ENCODE measurements at places on chromosomes 1 and 21. TPM values are rescaled to one million over a fixed set of nuclear protein-coding genes. Genes with fewer than 3 reads are reported as not detected.

The AXDND1 gene
- not detected for total RNA-seq

The DENND2D gene
- total RNA-seq, result 6.6 TPM

The CASQ2 gene
- total RNA-seq, result 86.2 TPM

The FNDC5 gene
- 7.3 TPM for total RNA-seq

The FMN2 gene
- total RNA-seq, result 2.6 TPM

The BMP8A gene
- total RNA-seq, result 4.0 TPM

The HOOK1 gene
- 0.40 TPM for total RNA-seq

The RHCE gene
- not detected for total RNA-seq

The IQCC gene
- 1.9 TPM for total RNA-seq

The SIK1 gene
- 1.8 TPM for total RNA-seq

The SMPDL3B gene
- not detected for total RNA-seq

The E2F2 gene
- 0.17 TPM for total RNA-seq

The MXRA8 gene
- total RNA-seq, result 69.8 TPM

The IVL gene
- total RNA-seq, result 1.1 TPM

The DSTYK gene
- total RNA-seq, result 15.1 TPM

The KIF14 gene
- 0.12 TPM for total RNA-seq

The LRRC53 gene
- not detected for total RNA-seq

The MROH7 gene
- total RNA-seq, result 7.3 TPM

The NPHS2 gene
- not detected for total RNA-seq

The MYOG gene
- 0.35 TPM for total RNA-seq

The ETV3L gene
- not detected for total RNA-seq

The PPIAL4G gene
- total RNA-seq, result not detected

The ACTA1 gene
- 0.42 TPM for total RNA-seq

The RAVER2 gene
- 32.9 TPM for total RNA-seq

The TRAF5 gene
- 44.2 TPM for total RNA-seq

The CD84 gene
- total RNA-seq, result 4.8 TPM

The DYNLT4 gene
- not detected for total RNA-seq

The SDC3 gene
- total RNA-seq, result 49.8 TPM

The THEM5 gene
- not detected for total RNA-seq

The XCL1 gene
- total RNA-seq, result 0.47 TPM

The SLC44A5 gene
- 0.49 TPM for total RNA-seq

The PPP1R12B gene
- total RNA-seq, result 1,055 TPM

The PRRX1 gene
- total RNA-seq, result 27.9 TPM

The TCHHL1 gene
- not detected for total RNA-seq

The RGS16 gene
- 0.47 TPM for total RNA-seq

The CR1 gene
- 15.9 TPM for total RNA-seq

The OR2L13 gene
- not detected for total RNA-seq

The SH3D21 gene
- total RNA-seq, result not detected

The VASH2 gene
- 9.0 TPM for total RNA-seq

The KCNQ4 gene
- total RNA-seq, result 10.3 TPM

The KRTAP12-2 gene
- total RNA-seq, result not detected

The RBBP5 gene
- 18.1 TPM for total RNA-seq

The OR10J1 gene
- not detected for total RNA-seq

The CYP4A11 gene
- not detected for total RNA-seq

Measured in gastroesophageal sphincter (tissue), 4 donors.